ENCODE measurements at places on chromosomes 4 and X. TPM values are rescaled to one million over a fixed set of nuclear protein-coding genes. Genes with fewer than 3 reads are reported as not detected.
A peak's percentile ranks its signal among the peaks of the same experiment; 100 is the strongest.

- no peak for DNase-seq
- no peaks in the 10 kb centered on the region for H3K4me1 ChIP-seq
- H3K27me3 ChIP-seq = no peaks in the 10 kb centered on the region
- no peak overlapping the region for H3K4me3 ChIP-seq
- H3K27ac ChIP-seq = no peak overlapping the region
- H3K36me3 ChIP-seq = no peaks in the 10 kb centered on the region
Observed at GRCh38 chr4:91064157-91064853, 937.1 kb downstream of the CCSER1 start.

DNA sequence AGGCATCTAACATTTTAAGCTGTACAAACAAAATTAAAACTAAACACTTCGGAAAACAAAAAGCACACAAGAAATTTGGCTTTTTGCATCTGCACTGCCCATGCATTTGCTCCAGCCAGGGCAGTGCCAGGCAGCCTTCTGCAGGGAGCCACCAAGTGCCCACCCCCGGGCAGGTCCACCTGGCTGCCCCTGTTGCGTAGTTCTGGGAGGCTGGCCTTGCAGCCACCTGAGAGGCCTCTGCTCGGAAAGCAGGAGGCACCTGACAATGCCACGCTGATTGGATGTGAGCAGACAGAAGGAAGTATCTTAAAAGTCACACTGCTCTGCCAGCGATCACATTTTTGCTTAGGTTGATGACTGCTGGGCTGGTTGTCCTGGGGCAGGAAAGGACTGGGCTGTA, 3.5 kb downstream of the TMEM271 start:
- no peaks in the 10 kb centered on the region for H3K4me1 ChIP-seq
- peaks cover 27% of the 10 kb centered on the region for H3K27me3 ChIP-seq
- no peak overlapping the region for H3K4me3 ChIP-seq
- no peak overlapping the region for H3K27ac ChIP-seq

DNA sequence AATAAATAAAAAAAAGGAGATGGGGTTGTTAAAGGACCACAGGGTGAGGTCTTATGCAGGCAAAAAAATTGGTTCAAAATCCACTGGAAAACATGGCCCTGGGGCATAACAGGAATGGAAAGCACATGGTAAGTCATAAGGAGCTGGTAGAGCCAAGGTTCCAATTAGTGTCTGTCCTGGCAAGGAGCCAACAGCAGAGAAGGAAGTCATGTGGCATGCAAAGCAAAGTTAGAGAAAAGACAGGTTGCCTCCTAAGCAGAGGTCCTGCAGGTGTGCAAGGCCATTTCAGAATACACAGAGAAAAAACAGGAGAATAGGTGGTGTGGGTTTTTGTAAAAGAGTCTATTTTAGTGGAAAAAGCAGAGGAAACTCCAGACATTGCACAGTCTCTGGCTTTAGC, 1881.7 kb downstream of the ARAP2 start:
- H3K36me3 ChIP-seq = no peaks in the 10 kb centered on the region
- H3K4me3 ChIP-seq = no peak overlapping the region
- H3K4me1 ChIP-seq = no peaks in the 10 kb centered on the region
- DNase-seq = no peak
- no peak overlapping the region for H3K27ac ChIP-seq
- no peaks in the 10 kb centered on the region for H3K27me3 ChIP-seq

- H3K4me3 ChIP-seq = no peak overlapping the region
- no peak overlapping the region for H3K27ac ChIP-seq
- no peaks in the 10 kb centered on the region for H3K4me1 ChIP-seq
- no peak for DNase-seq
- peaks cover 20% of the 10 kb centered on the region for H3K36me3 ChIP-seq
Observed at GRCh38 chr4:189807031-189807430, 133.6 kb upstream of the FRG1 start.

DNA sequence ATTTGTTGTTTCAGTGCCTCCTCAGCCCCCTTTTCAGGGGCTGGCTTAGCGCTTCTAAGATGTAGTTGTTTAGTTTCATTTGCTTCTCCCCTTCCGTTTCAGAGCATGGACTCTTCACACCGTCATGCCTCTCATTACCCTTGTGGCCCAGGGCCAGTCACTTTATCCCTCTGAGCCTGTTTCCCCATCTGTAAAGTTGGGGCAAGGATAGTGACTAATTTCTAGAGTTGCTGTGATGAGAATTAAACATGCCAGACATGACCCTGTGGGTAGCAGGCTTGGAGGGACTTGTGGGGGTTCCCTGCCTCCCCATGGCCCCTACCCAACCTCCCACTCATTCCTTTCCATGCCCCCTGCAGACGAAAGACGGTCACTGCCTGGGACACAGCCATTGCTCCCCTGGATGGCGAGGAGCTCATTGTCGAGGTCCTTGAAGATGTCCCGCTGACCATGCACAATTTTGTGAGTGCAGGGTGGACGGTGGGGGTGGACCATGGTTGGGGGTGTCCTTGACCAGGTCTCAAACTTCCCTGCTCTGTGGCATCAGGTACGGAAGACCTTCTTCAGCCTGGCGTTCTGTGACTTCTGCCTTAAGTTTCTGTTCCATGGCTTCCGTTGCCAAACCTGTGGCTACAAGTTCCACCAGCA, 3.6 kb downstream of the ARAF start:
- H3K27me3 ChIP-seq = no peaks in the 10 kb centered on the region
- H3K4me3 ChIP-seq = no peak overlapping the region
- H3K4me1 ChIP-seq = no peaks in the 10 kb centered on the region
- H3K27ac ChIP-seq = no peak overlapping the region

- no peak for DNase-seq
- H3K27ac ChIP-seq = peak overlapping the region; percentile 35
- peaks cover 19% of the 10 kb centered on the region for H3K36me3 ChIP-seq
- peaks cover 4% of the 10 kb centered on the region for H3K4me1 ChIP-seq
- H3K4me3 ChIP-seq = no peak overlapping the region
- no peaks in the 10 kb centered on the region for H3K27me3 ChIP-seq
Observed at GRCh38 chrX:45401923-45402322, 201.2 kb upstream of the DIPK2B start.

DNA sequence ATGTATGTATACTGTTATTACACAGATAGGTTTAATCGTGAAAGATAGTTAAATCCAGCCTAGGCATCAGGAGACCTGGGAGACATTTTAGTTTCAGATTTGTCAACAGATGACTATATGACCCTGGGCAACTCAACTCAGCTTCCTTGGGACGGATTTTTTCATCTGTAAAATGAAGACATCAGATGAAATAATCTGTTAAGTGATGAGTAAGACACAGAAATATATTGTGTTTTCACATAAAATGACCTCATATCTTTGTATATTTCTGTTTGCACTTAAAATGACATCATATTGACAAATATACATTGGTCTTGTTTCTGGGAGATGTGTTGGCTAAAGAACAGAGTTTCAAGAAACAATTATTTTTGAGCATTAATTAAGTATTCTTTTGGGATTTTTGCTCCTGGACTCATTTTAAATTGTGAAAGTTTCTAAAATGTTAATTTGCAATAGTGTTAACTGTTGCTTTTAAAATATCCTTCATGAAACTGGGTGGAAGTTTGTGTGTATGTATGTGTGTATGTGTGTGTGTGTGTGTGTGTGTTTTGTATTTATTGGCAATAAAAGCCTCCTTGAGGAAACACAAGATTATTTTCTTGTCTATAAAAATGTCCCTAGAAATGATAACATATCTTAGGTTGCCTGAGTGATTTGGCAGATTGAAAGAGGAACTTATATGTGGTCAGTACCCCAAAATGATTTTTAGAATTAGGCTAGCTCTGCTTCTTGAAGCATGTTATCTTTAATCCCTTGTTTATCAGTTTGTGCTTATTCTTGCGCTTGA, 29.1 kb upstream of the MMAA start:
- no peak overlapping the region for H3K27ac ChIP-seq
- H3K27me3 ChIP-seq = no peaks in the 10 kb centered on the region
- no peak overlapping the region for H3K4me3 ChIP-seq
- H3K36me3 ChIP-seq = no peaks in the 10 kb centered on the region
- H3K4me1 ChIP-seq = no peaks in the 10 kb centered on the region

- no peak for DNase-seq
- H3K4me1 ChIP-seq = no peaks in the 10 kb centered on the region
- no peak overlapping the region for H3K27ac ChIP-seq
- no peak overlapping the region for H3K4me3 ChIP-seq
Observed at GRCh38 chr4:80903020-80903419, 127.5 kb upstream of the BMP3 start.

DNA sequence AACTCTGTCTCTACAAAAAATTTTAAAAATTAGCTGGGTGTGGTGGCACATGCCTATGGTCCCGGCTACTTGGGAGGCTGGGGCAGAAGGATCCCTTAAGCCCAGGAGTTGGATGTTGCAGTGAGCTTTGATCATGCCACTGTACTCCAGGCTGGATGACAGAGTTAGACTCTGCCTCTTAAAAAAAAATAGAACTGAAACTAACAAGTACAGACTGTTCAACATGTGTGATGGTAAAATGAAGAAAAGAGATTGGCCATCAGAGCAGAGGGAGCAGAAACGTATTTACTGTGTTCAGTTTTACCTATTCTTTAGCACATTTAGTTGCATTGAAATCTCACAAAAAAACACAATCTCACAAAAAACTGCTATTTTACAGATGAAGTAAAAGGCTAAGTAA, 77.9 kb upstream of the NAP1L5 start:
- H3K27me3 ChIP-seq = no peaks in the 10 kb centered on the region
- no peak overlapping the region for H3K27ac ChIP-seq
- DNase-seq = no peak
- H3K4me1 ChIP-seq = no peaks in the 10 kb centered on the region
- peaks cover 2% of the 10 kb centered on the region for H3K36me3 ChIP-seq

DNA sequence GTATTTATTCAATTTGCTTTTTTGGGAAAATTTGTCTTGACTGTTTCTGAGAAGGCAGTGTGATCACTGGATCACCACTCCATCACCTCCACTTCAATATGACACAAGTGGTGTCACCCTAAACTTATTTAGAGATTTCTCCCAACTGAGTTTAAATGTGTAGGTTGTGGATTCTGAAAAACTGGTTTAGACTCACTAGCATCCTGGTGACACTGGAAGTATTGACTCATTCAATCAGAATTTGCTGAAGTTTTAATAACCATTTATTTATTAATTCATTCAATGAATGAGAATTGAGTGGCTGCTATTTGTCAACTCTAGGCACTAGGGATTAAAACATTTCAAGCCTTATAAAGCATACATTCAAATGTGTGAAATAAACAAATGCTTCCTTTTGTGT, 819.1 kb upstream of the EPHA5 start:
- no peak overlapping the region for H3K27ac ChIP-seq
- DNase-seq = no peak
- H3K4me1 ChIP-seq = no peaks in the 10 kb centered on the region
- no peak overlapping the region for H3K4me3 ChIP-seq
- no peaks in the 10 kb centered on the region for H3K27me3 ChIP-seq

The KIT gene
- total RNA-seq = 6.7 TPM

All from H9 (cell line).